ENCODE measurements at places on chromosomes 3 and 15.
A peak's percentile ranks its signal among the peaks of the same experiment; 100 is the strongest.

DNA sequence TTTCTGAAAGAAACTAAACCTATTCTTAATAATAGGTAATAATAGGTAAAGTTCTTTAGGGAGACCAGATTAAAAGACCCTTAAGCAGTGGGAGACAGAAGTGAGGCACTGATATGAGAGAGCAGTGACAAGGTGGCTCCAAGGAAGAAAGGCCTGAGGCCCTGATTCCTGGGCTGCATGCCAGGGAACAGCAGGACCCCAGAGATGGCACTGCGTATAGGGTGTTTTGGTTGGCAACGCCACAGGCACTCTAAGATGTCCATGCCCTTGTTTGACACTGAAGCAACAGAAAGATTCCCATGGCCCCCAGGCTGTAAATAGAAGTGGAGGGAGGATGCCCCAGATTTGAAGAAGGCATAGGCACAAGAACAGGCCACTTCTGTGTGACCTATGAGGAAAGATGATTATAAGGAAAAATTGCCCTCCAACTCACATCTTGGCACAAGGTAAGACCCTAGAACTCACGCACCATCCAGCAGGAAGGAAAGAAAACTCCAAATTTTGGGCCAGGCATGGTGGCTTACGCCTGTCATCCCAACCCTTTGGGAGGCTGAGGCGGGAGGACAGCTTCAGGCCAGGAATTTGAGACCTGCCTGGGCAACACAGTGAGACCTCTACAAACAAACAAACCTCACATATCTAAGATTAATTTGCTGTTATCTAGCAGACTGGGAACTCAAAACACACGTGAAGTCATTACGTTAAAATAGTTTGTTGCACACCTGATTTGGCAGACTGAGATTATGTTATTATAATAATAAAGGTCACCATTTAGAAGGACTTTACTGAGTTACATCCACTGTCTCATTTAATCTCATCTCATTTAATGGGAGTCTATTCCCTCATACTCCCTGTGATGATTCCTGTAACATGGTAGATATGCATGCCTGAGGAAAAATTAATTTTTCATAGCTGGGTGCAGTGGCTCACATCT is 10.5 kb upstream of the BLM start:
- DNase-seq: no peak

- no peak for DNase-seq
Observed at GRCh38 chr3:190155752-190156151, 35.1 kb upstream of the P3H2 start.

DNA sequence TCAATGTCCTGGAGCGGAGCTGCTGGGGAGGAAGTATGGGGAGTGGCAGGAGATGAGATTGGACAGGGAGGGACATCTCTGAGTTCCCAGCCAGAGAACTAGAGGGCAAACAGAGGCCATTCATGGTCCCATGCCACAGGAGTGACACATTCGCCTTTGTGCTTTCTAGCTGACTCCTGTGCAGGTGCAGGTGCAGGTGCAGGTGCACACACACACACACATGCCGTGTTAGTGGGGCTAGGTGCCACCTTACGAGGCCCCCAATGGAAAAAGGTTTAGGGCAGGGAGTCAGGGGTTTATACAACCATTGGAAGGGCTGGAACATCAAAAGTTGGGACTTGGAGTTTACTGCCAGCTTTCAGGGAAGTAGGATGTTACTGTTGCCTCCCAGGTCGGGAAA is 52.0 kb downstream of the TPRA1 start:
- DNase-seq: no peak

DNA sequence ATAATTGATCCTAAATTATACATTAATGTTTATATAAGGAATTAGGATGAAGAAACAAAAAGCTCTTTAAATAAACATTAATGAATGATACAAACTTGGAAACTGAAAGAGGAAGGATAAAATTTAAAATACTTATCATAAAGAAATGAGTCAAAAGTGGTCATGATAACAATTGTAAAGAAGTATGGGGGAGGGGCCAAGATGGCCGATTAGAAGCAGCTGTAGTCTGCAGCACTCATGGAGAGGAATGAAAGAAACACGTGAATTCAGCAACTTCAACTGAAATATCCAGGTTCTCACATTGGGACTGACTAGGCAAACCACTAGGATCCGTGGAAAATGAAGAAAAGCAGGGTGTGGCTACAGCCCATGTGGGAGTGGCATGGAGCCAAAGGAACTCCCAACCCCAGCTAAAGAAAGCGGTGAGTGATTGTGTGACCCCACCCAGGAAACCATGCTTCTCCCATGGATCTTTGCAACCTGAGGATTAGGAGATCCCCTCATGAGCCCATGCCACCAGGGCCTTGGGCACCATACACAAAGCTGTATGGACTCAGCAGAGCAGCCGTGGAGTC is 13.1 kb upstream of the CP start:
- no peak for DNase-seq

- DNase-seq: no peak
Observed at GRCh38 chr3:108388136-108389132, 92.1 kb downstream of the HHLA2 start.

DNA sequence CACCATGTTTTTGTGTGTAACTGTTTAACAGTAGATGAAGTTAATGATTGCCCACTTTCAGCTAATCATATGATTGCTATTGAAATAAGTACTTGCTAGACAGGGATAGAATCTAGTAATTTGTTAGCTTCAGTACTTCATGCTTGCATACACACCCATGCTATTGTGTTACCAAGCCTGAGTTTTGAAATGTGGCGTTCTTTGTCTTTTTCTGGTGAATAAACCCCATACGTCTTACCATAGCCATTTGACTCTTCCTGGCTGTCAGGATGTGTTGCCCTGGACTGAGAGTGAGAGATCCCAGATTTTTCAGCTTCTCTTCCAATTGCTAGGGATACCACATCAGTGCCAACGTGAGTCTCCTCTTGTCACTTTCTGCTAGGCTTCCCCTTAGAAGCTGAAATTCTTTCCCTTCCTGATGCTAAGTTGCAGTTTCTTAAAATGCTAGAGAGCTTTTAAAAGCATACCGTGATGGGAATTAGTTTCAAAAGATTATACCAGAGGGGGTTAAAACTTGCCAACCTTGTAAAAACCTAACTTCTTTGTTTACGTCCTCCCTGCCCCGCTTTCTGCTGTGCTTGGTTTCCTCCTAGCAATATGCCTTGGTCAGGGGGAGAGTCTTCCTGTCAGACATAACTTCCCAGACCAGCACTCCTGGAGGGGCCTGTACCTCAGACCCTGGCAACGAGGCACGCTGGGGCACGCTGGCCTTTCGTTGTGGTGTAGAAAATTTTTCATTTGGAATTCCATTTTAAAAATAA is 62.9 kb upstream of the ULK4 start:
- no peak for DNase-seq

DNA sequence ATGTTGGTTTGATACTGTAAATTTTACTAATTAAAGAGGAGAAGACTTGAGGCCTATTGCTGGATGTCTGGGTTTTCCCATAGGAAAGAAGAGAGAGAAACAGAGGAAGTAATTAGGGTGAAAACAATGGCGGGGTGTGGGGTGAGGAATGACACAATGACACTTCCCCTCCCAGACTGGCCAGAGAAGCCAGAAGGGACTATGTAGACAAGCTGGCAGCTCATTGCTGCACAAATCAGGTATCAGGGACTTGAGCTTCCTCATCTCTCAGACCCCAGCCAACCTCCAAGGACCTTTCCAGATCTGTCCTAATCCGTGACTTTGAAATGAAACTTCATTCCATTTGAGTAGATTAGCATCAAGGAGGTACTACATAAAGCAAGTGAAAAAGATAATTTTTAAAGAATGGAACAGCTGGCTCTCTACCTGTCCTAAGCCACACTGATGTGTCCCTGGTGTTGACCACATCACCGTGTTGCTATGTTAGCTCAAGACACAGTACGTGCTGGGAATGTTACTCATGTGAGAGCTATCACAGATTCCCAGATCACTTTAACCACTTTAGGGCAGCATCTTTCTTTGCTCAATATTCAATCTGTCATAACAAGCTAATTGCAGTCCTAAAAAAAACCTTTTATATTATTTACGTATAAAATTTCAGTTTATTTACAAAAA is 22.2 kb downstream of the TMEM212 start:
- no peak for DNase-seq

GRCh38 chr3:66297260-66297873 is 76.6 kb downstream of the SLC25A26 start:
- no peak for DNase-seq

- no peak for DNase-seq
Observed at GRCh38 chr3:177679568-177680471, 482.5 kb upstream of the TBL1XR1 start.

DNA sequence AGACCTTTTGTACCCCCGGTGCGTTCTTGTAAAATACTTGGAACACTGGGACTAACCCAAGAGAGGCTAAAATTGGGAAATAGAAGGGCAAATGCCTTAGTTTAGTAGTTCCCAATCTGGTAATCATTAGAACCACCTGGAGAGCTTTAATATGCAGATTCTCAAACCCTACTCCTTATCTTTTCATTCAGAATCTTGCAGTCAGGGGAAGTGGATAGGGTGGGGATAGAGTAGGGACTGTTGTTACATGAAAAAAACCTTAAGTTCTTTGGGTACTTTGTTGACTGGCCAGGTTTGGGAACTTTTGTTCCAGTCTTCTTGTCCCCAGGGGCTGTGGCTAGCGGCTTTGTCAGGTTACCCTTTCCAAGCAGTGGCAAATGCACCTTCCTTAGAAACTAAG is 15.9 kb downstream of the MAPKBP1 start:
- DNase-seq: no peak

DNA sequence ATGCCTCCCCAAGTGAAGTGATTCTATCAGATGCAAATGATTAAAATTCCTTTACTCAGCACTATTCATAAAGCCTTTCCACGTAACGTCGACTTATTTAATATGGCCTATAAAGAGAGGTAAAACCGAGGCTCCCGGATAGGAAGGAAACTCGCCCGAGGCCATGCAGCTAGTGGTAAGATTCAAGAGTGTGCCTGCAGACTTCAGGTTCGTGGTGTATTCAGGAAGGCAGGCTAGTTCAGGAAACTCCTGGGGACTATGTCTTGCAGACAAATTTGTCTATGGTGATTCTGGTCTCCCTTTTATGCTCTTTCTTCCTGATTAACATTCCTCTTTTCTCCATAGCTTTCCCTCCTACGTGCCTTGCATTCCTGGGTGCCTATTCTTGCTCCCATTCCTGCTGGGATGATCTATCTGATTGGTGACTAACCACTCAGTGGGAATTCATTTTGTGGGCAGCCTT is 150.7 kb downstream of the SST start:
- no peak for DNase-seq

DNA sequence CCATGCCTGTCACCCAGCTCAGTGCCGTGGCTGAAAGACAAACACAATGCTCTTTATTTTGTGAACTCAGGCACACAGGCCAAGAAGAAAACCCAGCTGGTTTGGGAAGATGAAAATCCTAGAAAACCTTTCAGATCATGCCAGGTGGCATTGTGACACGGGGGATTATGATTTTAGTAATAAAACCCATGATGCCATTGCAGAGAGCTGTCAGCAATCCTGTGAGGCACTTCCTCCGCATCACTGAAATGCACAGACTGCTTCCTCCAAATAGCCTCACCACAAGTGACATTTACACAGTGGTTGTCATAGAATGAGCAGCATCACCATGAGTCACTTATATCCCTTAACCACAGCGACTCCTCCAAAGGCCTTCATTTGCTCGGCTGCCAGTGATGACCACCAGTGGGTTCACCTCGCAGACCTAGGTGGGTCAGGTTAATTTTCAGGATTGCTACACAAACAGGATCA is 22.7 kb downstream of the ABHD6 start:
- DNase-seq: peak; percentile 52

- DNase-seq: no peak
Observed at GRCh38 chr15:78790027-78790426, 21.2 kb downstream of the ADAMTS7 start.

- no peak for DNase-seq
Observed at GRCh38 chr15:54675241-54675640, 521.5 kb downstream of the RSL24D1 start.

GRCh38 chr15:48144889-48145288 is 24.1 kb downstream of the SLC24A5 start:
- no peak for DNase-seq

- DNase-seq: peak; percentile 19
Observed at GRCh38 chr3:129162729-129163579, 2.1 kb upstream of the ISY1 start.

DNA sequence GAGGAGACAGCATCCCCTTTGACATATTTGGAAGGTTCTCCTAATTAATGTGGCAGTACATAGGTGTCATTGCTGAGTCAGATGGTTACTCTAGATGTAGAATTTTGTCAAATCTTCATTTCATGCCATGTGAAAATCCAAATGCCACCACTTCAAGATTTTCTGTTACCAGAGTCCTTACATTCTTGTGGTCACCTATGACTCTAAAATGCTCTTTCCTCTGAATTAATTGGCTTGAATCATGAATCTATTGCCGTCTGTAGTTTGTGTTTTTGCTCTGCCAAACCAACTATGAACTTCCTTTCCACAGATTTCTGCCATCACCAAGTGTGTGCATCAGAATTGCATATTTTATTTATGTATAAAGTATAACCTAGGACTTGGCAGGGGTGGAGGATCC is 269.4 kb upstream of the ZPLD1 start:
- DNase-seq: no peak

DNA sequence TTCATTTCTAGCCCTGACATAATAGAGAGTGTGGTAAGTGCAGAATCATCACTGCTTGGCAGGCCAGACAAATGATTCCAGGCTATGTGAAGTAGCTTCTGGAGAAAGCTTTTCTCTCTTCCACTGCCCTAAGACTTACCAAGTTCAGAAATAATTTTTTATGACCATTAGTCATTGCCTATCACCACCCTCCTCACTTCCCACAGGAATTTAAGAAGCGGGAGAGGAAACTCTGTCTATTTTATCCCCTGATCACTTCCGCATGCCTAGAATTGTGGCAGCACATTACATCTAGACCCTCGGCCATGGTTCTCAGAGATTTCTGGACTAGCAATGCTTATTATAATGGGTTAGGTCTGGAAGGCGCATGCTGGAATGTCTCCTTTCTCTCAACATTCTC is 397.8 kb upstream of the NR2F2 start:
- no peak for DNase-seq

DNA sequence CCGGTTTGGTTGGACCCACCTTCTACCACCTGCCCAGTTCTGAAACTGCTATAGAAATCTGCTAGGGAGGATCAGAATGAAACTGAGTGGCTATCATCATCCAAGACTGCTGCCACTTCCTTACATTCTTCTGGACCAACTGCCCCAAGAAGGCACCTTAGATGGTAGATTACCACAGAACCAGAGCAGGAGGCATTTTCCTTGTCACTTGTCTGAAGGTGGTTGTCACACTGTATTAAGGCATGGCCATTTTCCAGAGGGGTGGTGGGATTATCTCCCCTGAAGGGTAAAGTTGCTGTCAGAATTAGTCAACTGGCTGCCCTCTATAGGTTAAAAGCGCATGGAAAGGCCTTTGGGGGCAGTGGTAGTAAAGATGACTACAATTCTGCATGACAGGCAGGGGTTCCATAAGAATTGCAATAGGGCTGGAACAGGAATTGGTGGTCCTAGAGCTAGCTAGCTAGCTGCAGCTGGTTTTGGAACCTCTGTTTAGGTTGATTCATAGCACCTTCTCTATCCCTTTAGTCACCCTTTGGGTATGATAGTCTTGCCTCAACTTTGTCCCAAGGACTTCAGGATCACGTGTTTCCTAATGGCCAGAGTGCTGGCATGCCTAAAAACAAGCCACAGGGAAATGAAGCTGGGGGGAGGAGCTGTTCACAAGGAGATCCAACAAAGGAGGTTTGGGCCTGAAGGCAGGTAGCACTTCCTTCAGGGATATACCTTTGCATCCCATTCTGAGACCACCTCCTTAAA is 4.8 kb upstream of the CSPG5 start:
- no peak for DNase-seq

All from ACHN (cell line).